ENCODE measurements at places on chromosomes 3 and 15.

GRCh38 chr3:36698314-36698713 lies 66.0 kb downstream of the DCLK3 start:
- DNase-seq: no peak

DNA sequence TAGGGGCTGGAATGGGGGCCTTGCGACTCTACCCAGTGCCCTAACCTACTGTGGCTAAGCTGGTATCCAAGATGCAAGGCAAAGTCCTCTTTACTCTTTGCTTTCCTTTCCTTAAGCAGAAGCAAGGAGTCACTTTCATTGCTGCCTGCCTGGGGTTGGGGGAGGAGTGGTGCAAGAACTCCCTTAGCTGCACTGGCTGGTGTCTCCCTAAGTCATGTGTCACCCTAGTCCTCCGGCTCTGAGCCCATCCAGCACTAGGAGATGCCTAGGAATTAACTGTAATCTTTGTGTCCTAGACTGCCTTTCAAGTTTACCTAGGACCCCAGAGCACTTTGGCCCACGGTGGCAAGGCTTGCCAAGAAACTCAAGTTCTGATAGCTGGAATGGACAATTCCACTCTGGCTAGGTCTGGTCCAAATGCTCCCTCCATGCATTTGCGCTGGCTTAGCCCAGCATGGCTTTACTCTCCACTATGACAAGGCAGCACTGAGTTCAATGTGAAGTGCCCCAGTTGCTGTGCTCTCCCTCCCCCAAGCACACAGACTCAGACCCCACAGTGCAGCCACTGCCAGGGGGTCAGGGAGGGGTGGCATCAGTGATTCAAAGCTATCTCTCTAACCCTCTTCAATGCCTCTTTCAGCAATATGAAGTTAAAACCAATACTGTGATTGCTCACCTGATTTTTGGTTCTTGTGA lies 58.7 kb downstream of the ESYT3 start:
- DNase-seq: no peak

DNA sequence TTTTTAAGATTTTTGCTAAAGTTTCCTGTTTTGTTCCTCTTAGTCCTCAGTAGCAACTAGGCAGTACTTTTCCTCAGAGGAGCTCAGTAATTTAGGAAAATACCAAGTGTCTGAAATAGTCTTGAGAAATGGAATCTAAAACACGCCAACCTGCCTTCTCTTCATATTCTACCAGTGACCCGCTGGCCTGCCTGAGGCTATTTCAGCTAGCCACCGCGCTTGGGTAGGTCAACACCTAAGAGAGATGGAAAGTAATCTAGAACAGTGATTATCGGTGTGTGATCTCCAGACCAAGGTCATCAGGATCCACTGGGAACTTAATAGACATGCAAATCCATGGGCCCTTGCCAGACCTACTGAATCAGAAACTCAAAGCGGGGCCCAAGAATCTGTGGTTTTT lies 7.5 kb downstream of the LCTL start:
- no peak for DNase-seq

GRCh38 chr3:94106268-94106667 lies 43.4 kb downstream of the NSUN3 start:
- DNase-seq: no peak

- DNase-seq: no peak
Observed at GRCh38 chr15:68003297-68003696, 50.8 kb upstream of the PIAS1 start.

DNA sequence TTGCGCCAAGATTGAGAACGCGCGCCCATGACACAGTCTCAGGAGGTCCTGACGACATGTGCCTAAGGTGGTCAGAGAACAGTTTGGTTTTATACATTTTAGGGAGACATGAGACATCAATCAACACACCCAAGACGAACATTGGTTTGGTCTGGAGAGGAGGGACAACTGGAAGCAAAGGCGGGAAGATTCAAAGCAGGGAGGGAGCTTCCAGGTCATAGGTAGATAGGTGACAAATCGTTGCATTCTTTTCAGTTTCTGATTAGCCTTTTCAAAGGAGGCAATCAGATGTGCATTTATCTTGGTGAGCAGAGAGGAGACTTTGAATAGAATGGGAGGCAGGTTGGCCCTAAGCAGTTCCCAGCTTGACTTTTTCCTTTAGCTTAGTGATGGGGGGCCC lies 828.4 kb upstream of the DPPA4 start:
- DNase-seq: no peak

DNA sequence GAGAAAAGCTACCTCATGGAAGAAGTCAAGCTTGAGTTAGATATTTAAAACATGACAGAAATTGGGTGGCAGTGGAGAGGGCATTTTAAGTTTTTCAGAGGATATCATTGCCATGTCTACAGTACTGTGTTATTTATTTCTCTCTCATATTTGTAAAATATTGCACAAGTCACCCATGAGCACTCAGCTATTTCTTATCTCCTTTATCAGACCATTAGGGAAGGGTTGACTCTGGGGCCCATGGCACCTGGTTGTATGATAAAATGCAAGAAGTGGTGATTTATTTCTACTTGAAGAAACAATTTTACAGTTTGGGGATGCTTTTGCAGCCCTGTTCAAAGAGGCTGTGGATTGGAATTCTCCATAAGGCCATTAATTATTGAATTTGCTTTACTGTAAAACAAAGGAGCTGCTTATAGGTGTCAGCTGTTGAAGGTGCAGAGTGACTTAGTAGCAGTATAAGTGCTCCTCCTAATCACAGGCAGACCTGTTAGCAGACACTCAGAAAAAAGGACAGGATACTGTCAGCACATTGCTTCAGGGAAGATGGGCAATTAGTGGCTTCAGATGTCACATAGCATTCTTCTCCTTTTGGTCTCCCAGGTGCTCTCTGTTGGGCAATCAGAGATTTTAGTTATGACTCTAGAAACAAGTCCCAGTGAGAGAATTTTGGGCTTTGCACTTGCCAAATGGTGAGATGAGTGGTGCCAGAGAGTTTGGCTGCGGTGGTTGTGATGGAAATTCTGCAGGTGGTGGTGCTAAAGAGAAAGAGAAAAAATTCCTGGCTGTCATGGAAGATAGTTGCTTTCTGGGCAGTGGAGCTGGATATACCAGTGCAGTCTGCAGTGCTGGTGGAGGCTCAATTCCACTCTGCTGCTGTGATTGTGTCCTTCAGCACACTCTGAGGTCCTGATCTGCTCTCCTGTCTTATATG lies 129.7 kb upstream of the ROPN1 start:
- no peak for DNase-seq

- no peak for DNase-seq
Observed at GRCh38 chr15:68274201-68274848, 3.2 kb upstream of the FEM1B start.

- peak; percentile 33 for DNase-seq
Observed at GRCh38 chr3:146160964-146161662, at the start of gene PLOD2. Gene PLOD2, minus strand, starts transcription at chr3:146161184. Its CDS starts 195 bp downstream, at chr3:146160989.

- DNase-seq: no peak
Observed at GRCh38 chr3:193970773-193971206, 165.2 kb upstream of the HES1 start.
